ENCODE measurements at places on chromosomes 3 and 15.

GRCh38 chr3:22526266-22526837, 676.8 kb upstream of the UBE2E2 start:
- no peak for DNase-seq

GRCh38 chr3:24678021-24678420, 183.4 kb upstream of the THRB start:
- no peak for DNase-seq

GRCh38 chr3:127524296-127524896, 66.1 kb downstream of the TPRA1 start:
- no peak for DNase-seq

- DNase-seq, result no peak
These were observed 1249.8 kb downstream of the ROBO1 start for GRCh38 chr3:78517965-78518364.

- no peak for DNase-seq
These were observed 37.8 kb downstream of the LMCD1 start for GRCh38 chr3:8539419-8539818.

GRCh38 chr3:127418560-127419147, 130.8 kb upstream of the PRR20G start:
- DNase-seq, result no peak

DNA sequence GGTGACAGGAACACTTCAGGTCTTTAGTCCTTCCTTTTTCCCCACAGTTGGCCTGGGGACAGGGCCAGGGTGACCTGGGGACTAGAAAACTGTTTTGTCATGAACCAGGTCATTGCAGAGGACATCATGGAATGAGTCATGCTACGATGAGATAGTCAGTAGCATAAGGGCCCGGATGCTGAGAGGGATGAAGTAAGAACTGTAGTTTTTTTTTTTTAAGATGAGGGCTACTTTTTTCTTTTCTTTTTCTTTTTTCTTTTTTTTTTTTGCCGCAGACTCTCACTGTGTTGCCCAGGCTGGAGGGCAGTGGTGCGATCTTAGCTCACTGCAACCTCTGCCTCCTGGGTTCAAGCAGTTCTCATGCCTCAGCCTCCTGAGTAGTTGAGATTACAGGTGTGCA, 8.0 kb downstream of the MAP2K5 start:
- no peak for DNase-seq

GRCh38 chr3:189337673-189338091, 165.9 kb downstream of the TPRG1 start:
- DNase-seq, result no peak

GRCh38 chr3:152097120-152097519, 171.6 kb upstream of the MBNL1 start:
- no peak for DNase-seq

GRCh38 chr15:71880276-71880675, 69.9 kb downstream of the NR2E3 start:
- no peak for DNase-seq

- DNase-seq, result no peak
These were observed 97.4 kb downstream of the WNT7A start for GRCh38 chr3:13782501-13782900.

DNA sequence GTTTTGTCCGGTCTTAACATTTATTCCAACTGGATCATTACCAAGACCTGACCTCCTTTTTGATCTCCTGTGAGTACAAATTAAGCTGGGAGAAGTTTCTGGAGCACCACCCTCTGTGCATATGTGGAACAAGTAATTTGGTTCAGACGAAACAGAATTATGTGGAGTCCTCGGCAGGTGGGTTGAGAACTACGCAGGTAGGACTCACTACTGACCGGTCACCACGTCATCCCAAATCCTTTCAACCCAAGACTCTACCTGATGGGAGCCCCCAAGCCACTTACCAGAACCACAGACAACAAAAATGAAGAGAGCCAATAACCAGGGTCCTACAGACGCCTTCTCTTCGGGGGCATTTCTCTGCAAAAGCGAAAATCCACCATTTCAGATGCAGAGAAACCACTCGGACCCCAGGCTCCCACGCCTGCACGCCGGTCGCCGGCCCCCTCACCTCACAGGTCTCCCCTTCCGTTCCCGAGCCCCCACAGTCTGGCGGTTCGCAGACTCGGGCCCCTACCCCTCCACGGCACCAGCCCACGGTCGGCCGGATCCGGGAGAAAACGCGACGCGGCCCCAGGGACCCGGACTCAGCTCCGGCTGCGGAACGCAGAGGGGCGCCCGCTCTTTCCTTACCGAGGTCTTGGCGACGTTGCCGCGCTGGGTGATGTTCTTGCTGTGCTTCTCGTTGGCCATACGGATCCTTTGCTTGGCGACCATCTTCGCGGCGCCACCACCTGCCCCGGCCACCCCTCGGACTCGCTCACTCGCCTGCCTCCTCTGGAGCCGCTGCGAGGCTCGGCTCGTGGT, 674 bp downstream of the SERP1 start:
- no peak for DNase-seq

DNA sequence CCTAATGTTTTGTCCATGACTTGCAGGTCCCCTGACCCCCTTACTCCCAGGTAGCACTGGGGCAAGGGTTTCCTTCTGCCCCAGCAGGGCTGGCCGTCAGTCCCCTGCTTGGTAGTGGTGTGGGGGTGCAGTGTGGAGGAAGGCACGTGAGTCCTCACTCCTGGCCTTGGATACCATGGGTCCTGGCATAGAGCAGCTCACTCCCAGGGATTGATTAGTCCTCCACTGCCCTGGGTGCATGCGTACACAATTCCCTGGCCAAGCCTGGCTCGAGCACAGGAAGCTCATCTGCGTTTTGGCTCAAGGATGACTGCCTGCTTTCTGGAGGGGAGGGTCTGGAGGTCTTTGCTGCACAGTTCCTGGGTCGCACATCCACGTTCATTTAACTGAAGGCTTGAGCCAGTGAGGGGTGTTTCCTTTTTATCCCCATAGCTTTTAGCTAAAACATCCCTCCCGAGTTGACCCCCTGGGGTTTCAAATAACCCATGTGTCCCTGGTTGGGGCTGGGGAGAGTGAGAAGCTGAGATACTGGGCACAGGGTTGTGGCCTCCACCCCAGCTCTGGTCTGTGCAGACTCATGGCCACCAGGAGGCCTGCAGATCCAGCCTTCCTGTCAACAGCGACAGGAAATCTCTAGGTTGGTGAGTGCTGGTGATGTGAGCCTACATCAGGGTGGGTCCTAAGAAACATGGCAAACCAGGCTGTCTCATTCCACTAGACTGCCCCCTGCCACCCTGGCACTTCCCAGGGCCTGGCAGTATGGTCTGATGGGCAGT, 11.5 kb downstream of the HEMK1 start:
- no peak for DNase-seq

- DNase-seq, result no peak
These were observed 22.7 kb downstream of the DHX30 start for GRCh38 chr3:47825590-47825989.

DNA sequence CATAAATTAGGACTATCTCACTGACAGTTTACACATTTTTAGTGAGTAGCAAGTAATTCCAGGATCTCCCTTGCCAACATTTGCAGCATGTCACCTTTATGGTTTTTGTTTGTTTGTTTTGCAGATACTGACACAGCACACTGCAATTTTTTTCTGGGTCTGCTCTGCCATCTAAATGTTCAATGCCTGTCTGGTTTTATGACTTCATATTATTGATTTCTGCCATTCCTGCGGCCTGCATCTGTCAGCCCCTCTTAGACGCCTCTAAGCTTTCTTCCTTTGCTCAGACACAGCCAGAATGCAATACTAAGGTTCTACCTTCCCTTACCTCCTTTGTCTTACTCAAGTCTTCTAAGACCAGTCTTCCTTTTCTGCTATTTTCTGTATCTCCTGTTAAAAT, 321.2 kb upstream of the AZI2 start:
- no peak for DNase-seq

DNA sequence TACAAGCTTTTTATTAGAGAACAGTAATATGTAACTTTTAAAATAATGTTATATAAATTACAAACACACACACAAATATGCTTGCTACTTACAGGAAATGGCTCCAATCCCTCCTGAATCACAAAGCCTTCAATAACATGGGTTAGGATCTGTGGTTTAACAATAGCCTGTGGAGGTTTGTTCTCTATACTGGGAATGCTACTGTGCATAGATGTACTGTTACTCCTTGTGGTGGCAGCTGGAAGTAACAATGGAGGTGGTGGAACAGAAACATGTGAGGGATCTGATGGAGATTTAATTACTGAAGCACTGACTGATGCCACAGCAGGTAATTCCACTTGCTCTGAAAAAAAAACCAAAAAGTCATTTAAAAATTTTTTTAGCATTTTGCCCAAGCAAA, 64.4 kb downstream of the PHC3 start:
- DNase-seq, result no peak

GRCh38 chr3:52473026-52473425, 17.6 kb downstream of the NISCH start:
- DNase-seq, result no peak

DNA sequence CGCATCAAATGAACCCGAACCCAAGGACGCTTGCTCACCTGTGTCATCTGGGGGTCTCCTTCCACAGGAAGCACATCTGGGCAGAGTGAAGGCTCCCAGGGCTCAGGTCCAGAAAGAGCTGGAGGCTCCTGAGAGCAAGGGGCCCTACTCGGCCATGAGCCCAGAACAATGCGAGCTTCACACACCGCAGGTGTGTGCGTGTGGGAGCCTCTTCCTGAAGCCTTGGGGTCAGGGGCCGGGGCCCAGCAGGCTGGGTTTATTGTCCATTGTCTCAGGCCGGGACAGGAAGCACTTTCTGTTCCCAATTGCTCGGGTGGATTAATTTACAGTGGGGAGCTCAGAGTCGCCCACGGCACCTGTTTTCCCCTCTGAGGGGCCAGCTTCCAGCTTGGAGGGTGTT, 74.8 kb downstream of the RPN1 start:
- DNase-seq, result no peak

DNA sequence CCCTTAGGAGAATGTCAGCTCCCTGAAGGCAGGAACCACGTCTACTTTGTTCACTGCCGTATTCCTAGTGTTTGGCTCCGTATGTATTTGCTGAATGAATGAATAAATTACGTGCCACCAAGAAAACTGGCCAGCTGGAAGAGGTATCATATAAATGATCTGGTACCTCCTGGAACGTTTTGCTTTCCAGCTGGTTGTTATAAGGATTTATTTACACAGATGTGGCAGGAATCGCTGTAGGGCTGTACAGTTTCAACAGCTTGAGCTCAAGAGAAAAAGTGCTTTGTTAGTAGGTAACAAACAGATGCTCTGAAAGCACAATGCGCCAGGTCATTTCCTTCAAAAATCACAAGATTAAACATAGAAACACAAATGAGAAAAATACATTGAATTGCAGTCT, 108.8 kb upstream of the ATP2B2 start:
- no peak for DNase-seq

- no peak for DNase-seq
These were observed 15.7 kb upstream of the LRRC58 start for GRCh38 chr3:120364821-120365220.

DNA sequence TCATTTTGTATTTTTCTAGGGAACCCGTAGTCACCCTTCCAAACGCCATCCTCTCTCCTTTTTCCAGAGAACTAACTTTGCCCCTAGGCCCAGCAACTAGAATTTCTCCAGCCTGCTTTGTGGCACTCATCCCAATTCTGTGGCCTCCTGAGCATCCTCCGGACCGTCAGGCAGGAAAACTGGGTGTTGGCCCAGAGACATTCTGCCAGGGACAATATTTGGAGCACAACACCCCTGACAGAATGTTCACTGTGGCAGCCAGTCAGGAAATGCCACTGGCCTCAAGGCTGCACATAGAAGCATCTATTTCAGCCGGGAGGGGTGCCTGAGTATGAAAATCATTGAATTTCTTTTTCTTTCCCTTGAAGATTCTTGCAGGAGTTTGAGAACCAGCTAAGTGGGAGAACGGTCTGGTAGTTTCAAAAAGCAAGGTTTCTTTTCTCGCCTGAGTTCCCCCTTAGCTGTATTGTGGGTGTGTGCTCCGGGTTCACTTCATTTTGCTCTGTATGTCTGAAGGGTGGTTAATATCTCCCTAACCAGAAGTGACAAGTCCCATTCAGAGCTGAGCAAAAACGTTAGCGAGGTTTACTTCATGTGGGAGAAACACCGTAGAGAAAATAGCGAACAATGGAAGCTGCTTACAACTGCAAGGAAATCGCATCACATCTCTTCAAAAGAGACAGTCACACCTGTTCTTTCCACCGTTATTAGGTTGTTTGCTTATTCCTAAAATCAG, 108.1 kb upstream of the TPM1 start:
- no peak for DNase-seq

- peak; percentile 63 for DNase-seq
These were observed 2.7 kb downstream of the IMPDH2 start for GRCh38 chr3:49026536-49026935.

GRCh38 chr3:280681-281080, 84.1 kb downstream of the CHL1 start:
- no peak for DNase-seq

GRCh38 chr15:88702983-88703382, 64.2 kb downstream of the ISG20 start:
- no peak for DNase-seq

Data from chondrocyte (in vitro differentiated cells).